ENCODE measurements at places on chromosomes 5 and 9. TPM values are rescaled to one million over a fixed set of nuclear protein-coding genes. Genes with fewer than 3 reads are reported as not detected.

- H3K36me3 ChIP-seq, result no peaks in the 10 kb centered on the region
- no peak for DNase-seq
- no peaks in the 10 kb centered on the region for H3K27me3 ChIP-seq
- H3K27ac ChIP-seq, result no peak overlapping the region
- no peaks in the 10 kb centered on the region for H3K4me1 ChIP-seq
- no peak overlapping the region for H3K4me3 ChIP-seq
Observed at GRCh38 chr9:31839273-31839672, 545.2 kb upstream of the ACO1 start.

DNA sequence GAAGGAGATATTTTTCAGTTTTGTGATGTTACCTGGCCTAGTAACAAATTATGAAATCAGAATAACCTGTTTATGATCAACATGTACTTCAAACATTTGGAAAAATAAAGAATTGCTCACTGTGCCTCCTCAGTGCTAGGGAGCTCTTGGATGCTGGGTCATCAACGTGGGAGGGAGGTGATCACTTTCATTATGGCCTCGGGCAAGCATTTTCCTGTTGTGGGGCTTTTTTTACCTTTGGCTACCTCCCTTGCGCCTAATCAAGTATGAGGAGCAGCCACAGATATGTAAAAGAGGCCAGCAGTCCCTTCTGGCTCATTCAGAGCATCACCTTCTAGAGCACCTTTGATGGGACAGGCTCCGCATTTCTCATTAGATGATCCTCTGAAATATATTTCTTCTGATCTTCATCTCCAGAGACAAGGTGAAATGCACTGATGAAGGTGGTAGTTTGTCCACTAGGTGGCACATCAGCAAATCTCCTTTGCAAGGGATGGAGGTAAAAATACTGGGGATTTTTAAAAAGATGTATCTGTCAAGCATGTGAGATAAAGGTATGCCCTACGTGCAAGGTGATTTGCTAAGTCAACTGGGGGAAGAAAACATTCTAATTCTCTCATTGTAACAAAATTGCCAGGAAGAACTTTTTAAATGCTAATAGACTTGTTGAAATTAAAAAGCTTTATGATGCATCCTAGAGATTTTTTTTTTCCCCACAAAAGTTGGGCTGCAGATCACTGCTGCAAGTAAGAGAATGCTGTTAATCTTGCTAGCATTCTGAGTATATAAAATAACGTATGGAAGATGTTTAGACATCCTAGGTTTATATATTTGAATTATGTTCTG lies 218.2 kb downstream of the MAST4 start:
- no peak overlapping the region for H3K4me3 ChIP-seq
- no peaks in the 10 kb centered on the region for H3K36me3 ChIP-seq
- no peak overlapping the region for H3K27ac ChIP-seq
- no peaks in the 10 kb centered on the region for H3K4me1 ChIP-seq

- no peak overlapping the region for H3K27ac ChIP-seq
- no peaks in the 10 kb centered on the region for H3K27me3 ChIP-seq
- no peak for DNase-seq
- H3K36me3 ChIP-seq, result no peaks in the 10 kb centered on the region
Observed at GRCh38 chr9:3585606-3586005, 59.8 kb upstream of the RFX3 start.

- no peaks in the 10 kb centered on the region for H3K36me3 ChIP-seq
- no peaks in the 10 kb centered on the region for H3K4me1 ChIP-seq
- H3K27me3 ChIP-seq, result no peaks in the 10 kb centered on the region
- no peak overlapping the region for H3K27ac ChIP-seq
Observed at GRCh38 chr5:61429906-61430305, 97.8 kb downstream of the ZSWIM6 start.

- DNase-seq, result no peak
- H3K27me3 ChIP-seq, result no peaks in the 10 kb centered on the region
- H3K36me3 ChIP-seq, result no peaks in the 10 kb centered on the region
- H3K4me3 ChIP-seq, result no peak overlapping the region
- no peaks in the 10 kb centered on the region for H3K4me1 ChIP-seq
Observed at GRCh38 chr5:134714120-134714519, 24.2 kb upstream of the CAMLG start.

DNA sequence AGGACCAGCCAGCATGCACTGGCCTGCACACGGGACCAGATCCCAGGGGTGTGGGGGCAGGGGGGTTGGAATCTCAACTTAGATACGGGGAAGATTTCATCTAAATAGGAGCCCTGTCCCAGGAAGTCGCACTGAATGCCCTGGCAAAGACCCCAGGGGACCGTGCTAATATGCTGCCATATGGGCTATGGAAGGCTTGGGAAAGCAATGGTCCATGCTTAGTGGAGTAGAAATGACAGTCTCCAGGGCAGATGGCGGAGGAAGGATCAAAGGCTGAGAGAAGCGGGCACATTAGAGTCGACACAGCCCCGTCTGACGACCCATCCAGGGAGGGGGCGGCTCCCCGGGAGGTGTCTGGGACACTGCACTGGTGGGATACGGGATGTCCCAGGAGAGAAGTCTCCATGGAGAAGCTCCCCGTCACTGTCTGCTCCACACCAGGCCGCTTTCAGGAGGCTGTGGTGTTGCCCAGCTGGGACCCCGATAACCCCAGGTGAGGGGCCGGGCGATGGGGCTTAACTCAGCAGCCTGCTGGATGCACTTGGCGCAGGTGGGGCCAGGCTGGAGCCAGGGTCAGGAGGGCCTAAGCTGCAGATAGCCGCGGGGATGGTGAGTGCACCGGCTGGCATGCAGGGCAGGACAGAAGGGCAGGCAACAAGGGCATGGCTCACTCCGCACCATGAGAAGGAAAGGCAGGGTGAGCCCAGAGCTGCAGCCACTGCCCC lies 377.7 kb upstream of the IRX1 start:
- no peaks in the 10 kb centered on the region for H3K4me1 ChIP-seq
- no peak overlapping the region for H3K27ac ChIP-seq
- H3K27me3 ChIP-seq, result no peaks in the 10 kb centered on the region
- no peak for DNase-seq
- H3K4me3 ChIP-seq, result no peak overlapping the region

GRCh38 chr5:107464876-107465275 lies 205.9 kb downstream of the EFNA5 start:
- no peaks in the 10 kb centered on the region for H3K36me3 ChIP-seq
- no peaks in the 10 kb centered on the region for H3K4me1 ChIP-seq
- H3K4me3 ChIP-seq, result no peak overlapping the region
- DNase-seq, result no peak
- no peaks in the 10 kb centered on the region for H3K27me3 ChIP-seq
- peak overlapping the region; percentile 25 for H3K27ac ChIP-seq

DNA sequence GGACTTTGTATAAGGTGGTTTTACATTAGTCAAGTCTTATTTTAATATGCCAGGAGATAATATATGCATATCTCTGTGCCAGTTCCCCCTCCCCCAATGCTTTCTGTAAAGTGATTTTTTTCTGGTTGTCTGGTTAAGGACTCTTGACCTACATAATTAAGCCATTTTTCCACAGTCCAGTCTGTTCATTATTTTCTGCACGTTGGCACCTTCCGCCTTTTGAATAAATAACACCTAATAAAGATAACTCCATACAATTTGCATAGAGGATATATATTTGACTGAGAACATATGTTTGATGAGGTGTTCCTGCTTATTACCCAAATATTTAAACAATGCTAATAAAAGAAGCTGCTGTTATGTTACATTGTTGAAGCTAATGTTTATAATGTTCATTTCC lies 320.9 kb downstream of the DMAC1 start:
- no peak overlapping the region for H3K4me3 ChIP-seq
- H3K36me3 ChIP-seq, result no peaks in the 10 kb centered on the region
- H3K4me1 ChIP-seq, result no peaks in the 10 kb centered on the region

DNA sequence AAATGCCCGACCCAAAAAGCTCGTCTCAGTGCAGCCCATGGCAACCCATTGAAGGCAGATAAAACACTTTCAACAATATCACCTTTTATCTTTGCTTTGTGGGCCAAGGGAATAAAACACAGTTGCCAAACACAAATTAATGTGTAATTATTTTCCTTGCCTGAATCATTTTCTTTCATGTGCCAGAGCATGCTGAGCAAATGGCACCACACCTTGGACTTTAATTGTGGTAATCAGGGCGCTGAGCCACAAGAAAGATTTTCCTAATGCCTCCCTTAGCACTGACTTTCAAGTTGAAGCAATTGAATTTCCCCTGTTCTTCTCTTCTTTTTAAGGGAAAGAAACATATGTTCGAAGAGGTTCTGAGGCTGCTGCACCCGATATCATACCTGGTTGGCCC lies 297.1 kb upstream of the MSX2 start:
- H3K4me1 ChIP-seq, result no peaks in the 10 kb centered on the region
- no peaks in the 10 kb centered on the region for H3K36me3 ChIP-seq
- no peak for DNase-seq
- H3K4me3 ChIP-seq, result no peak overlapping the region
- H3K27me3 ChIP-seq, result no peaks in the 10 kb centered on the region

GRCh38 chr5:170100066-170100943 lies 5.4 kb upstream of the FOXI1 start:
- no peaks in the 10 kb centered on the region for H3K4me1 ChIP-seq
- no peaks in the 10 kb centered on the region for H3K36me3 ChIP-seq
- H3K27ac ChIP-seq, result no peak overlapping the region
- DNase-seq, result peak; percentile 75

The SYNPO gene
- total RNA-seq, result 15.4 TPM

The PDE8B gene
- total RNA-seq, result 57.1 TPM

The RRAGA gene
- 48.6 TPM for total RNA-seq

The STKLD1 gene
- total RNA-seq, result 0.59 TPM

Measured in breast epithelium (tissue), 4 donors.